ENCODE measurements at places on chromosomes 3 and 15. TPM values are rescaled to one million over a fixed set of nuclear protein-coding genes. Genes with fewer than 3 reads are reported as not detected.

The ZNF660 gene
- total RNA-seq = 0.79 TPM

GRCh38 chr3:36738702-36739101, 25.7 kb downstream of the DCLK3 start:
- no peaks in the 10 kb centered on the region for H3K27me3 ChIP-seq
- DNase-seq = no peak
- H3K36me3 ChIP-seq = no peaks in the 10 kb centered on the region

The SLC15A2 gene
- total RNA-seq = 1.1 TPM

The FES gene
- total RNA-seq = 7.0 TPM

GRCh38 chr15:70617076-70617910, 146.1 kb downstream of the UACA start:
- H3K36me3 ChIP-seq = no peaks in the 10 kb centered on the region
- no peaks in the 10 kb centered on the region for H3K27me3 ChIP-seq
- no peak overlapping the region for H3K4me3 ChIP-seq
- no peak overlapping the region for H3K27ac ChIP-seq
- no peaks in the 10 kb centered on the region for H3K4me1 ChIP-seq

The PROS1 gene
- 2.2 TPM for total RNA-seq

GRCh38 chr3:46957092-46957820, 19.3 kb downstream of the CCDC12 start:
- peak overlapping the region; percentile 61 for H3K27ac ChIP-seq
- H3K36me3 ChIP-seq = no peaks in the 10 kb centered on the region
- DNase-seq = peak; percentile 37
- no peaks in the 10 kb centered on the region for H3K27me3 ChIP-seq
- H3K4me1 ChIP-seq = peaks cover 91% of the 10 kb centered on the region
- no peak overlapping the region for H3K4me3 ChIP-seq

GRCh38 chr15:52699457-52699856, 20.3 kb upstream of the ATOSA start:
- DNase-seq = no peak
- H3K4me3 ChIP-seq = no peak overlapping the region
- H3K4me1 ChIP-seq = no peaks in the 10 kb centered on the region
- H3K27ac ChIP-seq = no peak overlapping the region
- no peaks in the 10 kb centered on the region for H3K27me3 ChIP-seq

The AGTR1 gene
- total RNA-seq = 10.2 TPM

The GPR87 gene
- not detected for total RNA-seq

DNA sequence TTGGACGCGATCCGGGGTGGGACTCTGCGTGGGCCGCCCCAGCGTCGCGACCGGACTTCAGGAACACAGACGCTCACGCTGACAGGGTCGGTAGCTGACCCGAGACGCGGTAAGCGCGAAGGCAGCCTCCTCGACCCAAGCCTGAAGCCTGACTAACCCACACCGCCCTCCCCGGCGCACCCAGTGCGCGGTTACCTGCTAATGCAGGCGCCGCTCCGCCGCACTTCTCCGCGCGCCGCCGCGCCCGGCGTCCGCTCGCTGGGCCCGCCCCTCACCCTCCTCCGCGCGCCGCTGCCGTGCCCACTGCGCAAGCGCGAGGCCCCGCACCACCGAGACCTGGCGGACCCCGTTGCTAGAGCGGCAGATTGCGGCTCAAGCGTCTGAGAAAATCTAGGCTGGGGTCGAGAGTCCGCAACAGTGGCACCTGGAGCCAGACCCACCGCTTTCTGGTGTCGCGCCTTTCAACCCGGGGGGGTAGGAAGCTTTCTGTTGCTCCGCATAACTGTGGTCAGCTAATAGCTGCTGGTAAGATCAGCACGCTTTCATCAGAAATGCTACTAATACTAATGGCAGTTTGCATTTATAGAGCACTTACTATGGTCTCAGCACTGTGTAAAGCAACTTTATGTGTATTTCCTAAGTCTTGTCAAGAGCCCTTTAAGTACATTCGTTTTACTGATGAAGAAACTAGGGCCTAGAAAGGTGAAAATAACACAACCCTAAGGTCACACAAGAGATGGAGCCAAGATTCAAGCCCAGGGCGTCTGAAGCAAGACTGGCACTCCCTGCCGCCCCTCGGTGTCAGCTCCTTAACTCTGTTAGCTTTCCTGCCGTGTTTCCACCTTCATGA, at the start of gene TBCCD1:
Gene TBCCD1 (minus strand): TSS at position 268 of the 850 bp plus-strand sequence. CDS start 3,010 bp downstream, outside the sequence.
- H3K4me1 ChIP-seq = peaks cover 32% of the 10 kb centered on the region
- no peaks in the 10 kb centered on the region for H3K27me3 ChIP-seq
- peaks cover 6% of the 10 kb centered on the region for H3K36me3 ChIP-seq
- peak within 1 kb of the TSS; percentile 76 for H3K4me3 ChIP-seq
- peak; percentile 95 for DNase-seq

The LSMEM2 gene
- total RNA-seq = not detected

DNA sequence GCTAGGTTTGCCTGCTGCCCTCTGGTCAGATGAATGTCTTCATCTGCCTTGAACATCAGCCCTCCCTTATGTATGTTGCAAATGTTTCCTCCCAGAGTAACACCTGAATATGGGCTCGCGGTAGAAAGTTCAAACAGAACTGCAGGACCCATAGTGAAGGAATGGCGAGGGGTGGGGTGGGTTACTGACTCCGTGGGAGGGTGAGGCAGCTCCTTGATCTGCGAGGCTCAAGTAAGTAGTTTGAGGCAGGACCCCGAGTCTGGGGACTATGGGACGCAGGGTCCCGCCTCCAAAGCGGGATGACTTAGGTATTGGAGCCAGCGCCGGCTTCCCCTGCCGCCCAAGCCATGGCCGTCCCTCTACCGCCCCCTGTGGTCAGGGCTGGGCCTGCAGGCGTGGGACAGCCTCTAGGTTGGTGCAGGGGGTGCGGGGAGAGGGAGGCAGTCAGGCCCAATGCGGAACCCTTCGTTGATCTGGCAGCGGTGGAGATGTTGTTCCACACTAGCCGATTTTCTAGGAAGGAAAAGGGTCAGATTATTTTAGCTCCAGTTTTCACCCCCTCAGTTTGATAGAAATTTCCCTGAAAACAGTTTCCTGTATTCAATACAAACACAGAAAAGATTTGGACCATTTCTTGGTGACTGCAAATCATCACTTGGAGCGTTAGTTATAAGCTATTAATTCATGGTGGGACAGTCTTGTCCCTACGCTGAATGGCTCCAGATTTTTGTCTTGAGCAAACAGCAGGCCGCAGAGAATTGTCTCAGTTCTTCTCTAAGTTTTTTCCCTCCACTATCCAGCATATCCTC, 72.3 kb downstream of the CORO2B start:
- no peak overlapping the region for H3K27ac ChIP-seq
- no peaks in the 10 kb centered on the region for H3K27me3 ChIP-seq
- DNase-seq = peak; percentile 72
- H3K36me3 ChIP-seq = no peaks in the 10 kb centered on the region

- no peaks in the 10 kb centered on the region for H3K4me1 ChIP-seq
- no peaks in the 10 kb centered on the region for H3K36me3 ChIP-seq
- no peak overlapping the region for H3K27ac ChIP-seq
- no peak for DNase-seq
Measured at GRCh38 chr15:68339481-68339880, 61.9 kb downstream of the FEM1B start.

Data from transverse colon (tissue), 4 donors.